ENCODE measurements at places on chromosomes 11 and 22.

- DNase-seq = no peak
Measured at GRCh38 chr11:62370743-62371440, 33.6 kb downstream of the ASRGL1 start.

GRCh38 chr22:48138855-48139254 is 1376.4 kb downstream of the TBC1D22A start:
- DNase-seq = no peak

DNA sequence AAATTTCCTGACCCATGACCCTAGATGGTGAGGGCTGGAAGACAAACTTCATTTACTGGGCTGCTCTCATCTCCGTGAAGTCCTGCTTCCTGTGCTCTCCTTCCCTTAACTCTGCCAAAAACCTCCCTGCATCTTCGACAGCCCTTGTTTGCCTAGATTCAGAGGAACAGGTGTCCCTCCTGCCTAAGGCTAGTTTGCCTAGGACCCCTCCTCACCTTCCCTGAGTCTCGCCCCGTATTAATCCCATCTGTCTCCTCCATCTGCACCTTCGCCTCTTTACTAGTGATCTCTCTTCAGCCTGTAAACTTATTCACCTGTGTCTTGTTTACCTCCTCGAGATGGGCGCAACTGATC is 33.1 kb downstream of the EIF3F start:
- no peak for DNase-seq

DNA sequence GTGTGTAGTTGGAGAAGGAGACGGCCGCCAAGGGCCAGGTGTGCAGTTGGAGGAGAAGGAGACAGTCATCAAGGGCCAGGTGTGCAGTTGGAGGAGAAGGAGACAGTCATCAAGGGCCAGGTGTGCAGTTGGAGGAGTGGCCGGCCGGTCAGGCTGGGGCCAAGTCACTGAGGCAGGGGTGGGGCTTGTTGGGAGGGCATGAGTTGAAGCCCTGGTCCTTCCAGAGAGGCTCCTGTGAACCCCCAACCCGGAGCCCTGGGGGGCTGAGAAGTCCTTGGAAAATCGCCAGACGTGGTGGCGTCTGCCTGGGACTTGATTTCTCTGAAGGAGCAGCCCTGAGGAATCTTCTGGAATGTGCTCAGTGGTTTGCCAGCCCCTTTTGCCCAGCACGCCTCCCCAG is 1320.5 kb downstream of the BRD1 start:
- DNase-seq = no peak

DNA sequence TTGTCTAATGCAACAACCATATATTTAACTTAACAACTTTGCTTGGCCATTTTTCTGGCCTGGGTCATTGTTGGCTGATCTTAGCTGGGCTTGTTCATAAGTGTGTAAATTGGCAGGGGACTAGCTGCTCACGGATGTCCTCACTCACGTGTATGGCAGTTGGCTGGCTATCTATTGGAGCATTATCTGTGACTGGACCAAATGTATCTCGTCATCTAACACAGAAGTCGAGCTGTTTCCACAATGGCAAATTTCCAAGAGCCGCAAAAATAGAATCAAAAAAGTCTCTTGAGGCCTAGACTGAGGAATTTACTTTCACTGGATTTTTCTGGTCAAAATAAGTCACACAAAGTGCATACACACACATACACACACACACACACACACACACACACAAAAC is 893.3 kb downstream of the FAM181B start:
- no peak for DNase-seq

DNA sequence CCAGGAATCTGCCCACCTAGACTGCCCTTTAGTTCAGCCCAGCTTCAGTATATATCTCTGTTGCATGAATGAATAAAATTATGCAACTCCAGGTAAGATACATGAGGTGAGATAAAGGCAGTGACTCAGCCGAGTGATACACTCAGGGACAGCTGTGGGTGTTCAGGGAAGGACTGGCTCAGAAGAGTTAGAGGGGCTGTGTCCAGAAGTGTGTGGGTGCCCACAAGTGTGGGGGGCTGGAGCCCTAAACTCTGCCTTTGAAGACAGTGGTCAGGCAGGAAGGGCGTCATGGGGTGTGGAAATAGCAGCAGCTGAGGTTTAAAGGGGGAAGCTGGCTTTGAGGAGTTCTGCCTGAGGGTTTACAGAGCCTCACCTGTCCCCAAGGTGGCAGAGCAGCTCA is 8.3 kb downstream of the FTH1 start:
- no peak for DNase-seq

GRCh38 chr11:120228794-120229384 is 11.1 kb upstream of the POU2F3 start:
- no peak for DNase-seq

GRCh38 chr11:105201166-105201565 is 61.6 kb upstream of the CARD18 start:
- no peak for DNase-seq

DNA sequence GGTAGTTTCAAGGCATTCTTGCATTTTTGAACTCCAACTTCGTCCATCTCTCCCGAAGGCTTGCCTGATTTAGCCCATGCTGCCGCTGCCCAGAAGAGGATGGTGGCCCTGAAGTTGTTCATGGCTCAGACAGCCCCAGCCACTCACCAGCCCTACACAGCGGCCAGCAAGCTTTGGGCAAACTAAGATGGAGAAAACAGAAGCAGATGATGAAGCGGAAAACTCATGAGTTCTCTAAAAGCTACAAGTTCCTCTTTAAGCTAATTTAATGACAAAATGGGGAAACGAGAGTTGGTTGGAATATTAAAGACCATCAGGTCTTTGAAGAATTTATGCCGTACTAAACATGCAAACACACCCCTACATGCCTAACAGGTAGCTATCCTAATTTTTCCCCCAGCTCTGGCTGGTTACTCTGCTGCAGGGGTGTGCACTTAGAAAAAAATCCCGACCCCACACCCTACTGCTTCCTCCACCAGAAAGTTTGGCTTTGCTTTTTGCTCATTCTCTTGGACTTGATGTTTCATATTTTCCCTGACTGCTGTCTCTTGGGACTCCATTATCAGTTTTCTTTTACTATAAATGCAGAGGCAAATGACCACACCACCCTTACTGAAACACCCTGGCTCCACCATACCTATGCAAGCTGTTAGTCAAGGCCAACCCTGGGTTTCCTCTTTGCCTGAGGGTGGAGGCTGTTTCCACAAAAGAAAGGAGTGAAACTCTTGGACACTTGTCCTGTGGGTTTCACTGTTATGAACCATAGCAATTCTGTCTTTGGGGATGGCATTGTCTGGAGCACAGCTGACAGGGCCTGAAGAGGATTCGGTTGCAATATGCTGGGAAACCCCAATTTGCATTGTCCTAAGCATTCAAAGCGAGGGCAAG is at the start of gene MPEG1:
TSS of gene MPEG1 (minus strand) at position 184 of the 888 bp plus-strand sequence. CDS start at position 122, 62 bp downstream.
- DNase-seq = no peak

DNA sequence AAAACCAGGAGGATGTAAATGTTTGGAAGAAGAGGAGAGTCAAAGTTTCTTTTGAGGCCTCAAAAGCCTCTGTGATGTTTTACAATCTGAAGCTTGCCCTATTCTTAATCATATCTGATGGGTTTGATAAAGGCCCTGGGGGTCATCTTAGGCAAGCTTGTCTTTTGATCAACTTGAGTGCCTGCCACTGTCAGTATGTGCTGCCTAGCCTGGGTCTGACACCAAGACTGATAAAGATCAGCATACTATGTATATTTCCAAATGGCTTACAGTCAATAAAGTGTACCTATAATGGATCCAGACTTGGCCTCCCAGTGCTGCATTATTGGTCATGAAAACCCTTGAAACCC is 12.7 kb downstream of the EHF start:
- DNase-seq = no peak

GRCh38 chr11:120086651-120087050 is 51.3 kb downstream of the TRIM29 start:
- no peak for DNase-seq

- DNase-seq = no peak
Measured at GRCh38 chr22:45583504-45583903, 80.8 kb downstream of the FBLN1 start.

DNA sequence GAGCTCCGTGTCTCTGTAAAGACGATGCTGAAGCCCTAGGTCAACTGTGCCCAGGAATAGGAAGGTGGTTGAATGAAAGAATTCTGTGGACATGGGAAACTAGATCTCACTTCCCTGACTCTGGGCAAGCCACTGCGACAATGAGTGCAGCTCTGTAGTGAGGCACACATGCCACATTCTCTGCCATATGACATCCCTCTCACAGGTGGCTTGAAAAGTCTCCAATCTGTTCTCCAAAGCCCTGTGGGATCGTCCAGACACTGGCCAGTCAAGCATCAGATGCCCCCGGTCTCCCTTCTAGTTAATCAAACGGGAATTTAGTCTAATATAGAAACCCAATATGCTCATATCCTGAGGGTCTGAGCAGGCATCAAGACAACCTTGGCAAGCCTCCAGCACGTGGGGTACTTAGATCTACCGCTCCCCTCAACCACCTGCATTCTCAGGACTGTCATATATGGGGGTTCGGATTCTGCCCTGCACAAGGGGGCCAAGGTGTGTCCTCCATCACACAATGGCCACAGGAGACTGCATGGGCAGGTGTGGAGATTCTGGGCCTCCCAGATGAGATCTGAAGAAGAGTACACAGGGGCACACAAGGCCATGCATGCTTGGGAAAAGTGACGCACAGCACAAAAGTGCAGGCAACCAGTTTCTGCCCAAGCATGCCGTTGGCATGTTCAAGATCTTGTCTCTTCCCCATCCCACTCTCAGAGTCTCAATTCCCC is 11.9 kb downstream of the DKK3 start:
- no peak for DNase-seq

DNA sequence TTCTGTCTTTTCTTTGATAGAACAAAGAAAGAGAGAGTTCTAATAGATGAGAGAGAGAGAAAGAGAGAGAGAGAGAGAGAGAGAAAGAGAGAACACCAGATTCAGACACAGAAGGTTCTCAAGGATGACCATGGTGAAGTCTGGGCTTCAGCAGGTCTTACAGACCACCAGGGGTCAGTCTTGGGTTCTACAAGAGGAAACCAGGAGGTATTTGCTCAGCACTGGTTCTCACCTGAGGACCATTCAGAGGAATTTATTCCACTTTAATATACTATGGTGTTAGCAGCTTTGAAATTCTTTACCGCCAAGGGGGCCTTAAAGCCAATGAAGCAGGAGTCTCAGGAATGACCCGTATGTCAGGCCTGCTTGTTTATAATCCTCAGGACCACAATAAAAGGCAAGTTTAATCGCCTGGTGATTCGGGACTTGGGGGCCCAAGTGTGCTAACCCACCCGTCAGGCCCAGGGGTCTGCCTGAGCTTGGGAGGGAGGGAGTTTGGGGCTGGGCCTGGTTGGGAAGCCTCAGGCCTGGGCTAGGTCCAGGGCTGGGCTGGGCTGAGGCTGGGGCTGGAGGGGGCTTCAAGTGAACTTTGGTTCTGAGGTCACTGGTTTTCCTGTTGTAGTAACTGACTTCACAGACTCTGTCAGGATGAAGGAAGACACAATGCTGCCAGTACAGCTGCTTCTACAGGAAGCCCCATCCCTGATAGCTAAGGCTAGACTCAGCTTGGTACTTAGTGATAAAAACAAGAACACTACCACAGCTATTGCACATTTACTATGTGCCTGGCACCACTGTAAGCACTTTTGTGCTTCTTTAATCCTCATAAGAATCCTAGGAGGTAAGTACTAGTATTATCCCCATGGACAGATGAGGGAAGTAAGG is 179.2 kb upstream of the ZBED5 start:
- DNase-seq = no peak

DNA sequence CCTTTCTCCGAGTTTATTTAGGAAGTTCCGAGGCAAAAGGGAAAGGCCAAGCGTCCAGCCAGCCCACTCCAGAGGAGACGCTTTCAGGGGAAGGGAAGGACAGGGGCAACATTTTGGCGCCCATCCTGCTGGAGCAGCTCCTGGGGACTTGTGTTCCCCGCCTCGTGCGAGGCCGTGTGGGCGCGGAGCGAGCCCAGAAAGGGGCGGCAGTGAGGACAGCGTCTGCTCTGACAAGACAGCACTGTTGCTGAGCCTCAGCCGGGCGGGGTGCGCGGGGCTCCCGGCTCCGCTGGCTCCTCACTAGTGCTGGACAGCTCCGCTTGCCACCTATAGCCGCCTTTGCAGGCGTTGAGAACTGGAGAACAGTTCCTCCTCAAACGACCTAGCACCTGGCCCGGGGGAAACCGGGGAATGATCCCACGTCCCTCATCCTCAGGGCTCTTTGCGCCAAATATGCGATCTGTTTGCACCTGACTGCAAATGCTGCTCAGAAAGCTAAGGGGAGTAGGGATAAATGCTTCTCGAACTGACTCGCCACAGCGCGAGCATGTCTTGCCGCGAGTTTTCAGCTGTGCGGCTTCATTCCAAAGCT is 722 bp upstream of the GUCY1A2 start:
- no peak for DNase-seq

- no peak for DNase-seq
Measured at GRCh38 chr11:76789443-76789719, 6.2 kb downstream of the TSKU start.

DNA sequence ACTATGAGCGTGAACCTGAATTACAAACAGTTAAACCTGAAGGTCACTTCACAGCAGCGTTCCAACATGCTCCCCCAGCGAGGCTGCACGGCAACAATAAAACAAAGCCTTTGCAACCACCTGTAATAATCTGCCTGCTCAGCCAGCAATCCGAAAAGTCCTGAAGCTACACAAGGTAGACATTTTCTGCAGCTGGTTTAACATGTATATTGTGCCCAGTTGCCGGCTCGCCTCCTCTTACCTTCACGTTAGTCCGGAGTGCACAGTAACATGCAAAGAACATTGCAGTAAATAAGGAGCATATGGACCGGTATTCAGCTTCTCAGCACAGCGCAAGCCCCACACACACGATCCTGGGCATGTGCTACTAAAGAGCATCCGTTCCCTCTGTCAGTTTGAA is 704.3 kb downstream of the DLG2 start:
- no peak for DNase-seq

DNA sequence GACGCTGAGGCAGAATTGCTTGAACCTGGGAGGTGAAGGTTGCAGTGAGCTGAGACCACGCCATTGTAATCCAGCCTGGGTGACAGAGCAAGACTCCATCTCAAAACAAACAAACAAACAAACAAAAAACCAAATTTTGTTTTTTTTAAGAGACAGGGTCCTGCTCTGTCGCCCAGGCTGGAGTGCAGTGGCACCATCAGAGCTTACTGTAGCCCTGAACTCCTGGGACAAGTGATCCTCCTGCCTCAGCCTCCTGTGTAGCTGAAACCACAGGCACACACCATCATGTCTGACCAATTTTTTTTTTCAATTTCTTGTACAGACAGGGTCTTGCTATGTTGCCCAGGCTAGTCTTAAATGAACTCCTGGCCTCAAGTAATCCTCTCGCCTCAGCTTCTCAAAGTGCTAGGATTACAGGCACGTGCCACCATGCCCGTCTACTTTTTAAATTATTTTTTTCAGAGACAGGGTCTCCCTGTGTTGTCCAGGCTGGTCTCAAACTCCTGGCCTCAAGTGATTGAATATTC is 13.2 kb upstream of the PPM1F start:
- no peak for DNase-seq

GRCh38 chr11:7787239-7787638 is 9.5 kb downstream of the OR5P2 start:
- no peak for DNase-seq

GRCh38 chr11:35045236-35045820 is 93.6 kb upstream of the CD44 start:
- no peak for DNase-seq

GRCh38 chr11:33941637-33942160 is 49.8 kb upstream of the LMO2 start:
- no peak for DNase-seq

- no peak for DNase-seq
Measured at GRCh38 chr11:2612884-2613571, 86.8 kb downstream of the KCNQ1OT1 start.
